ENCODE measurements at places on chromosomes 1 and 21.

- no peak for DNase-seq
Measured at GRCh38 chr1:29409616-29410015, 173.3 kb downstream of the PTPRU start.

DNA sequence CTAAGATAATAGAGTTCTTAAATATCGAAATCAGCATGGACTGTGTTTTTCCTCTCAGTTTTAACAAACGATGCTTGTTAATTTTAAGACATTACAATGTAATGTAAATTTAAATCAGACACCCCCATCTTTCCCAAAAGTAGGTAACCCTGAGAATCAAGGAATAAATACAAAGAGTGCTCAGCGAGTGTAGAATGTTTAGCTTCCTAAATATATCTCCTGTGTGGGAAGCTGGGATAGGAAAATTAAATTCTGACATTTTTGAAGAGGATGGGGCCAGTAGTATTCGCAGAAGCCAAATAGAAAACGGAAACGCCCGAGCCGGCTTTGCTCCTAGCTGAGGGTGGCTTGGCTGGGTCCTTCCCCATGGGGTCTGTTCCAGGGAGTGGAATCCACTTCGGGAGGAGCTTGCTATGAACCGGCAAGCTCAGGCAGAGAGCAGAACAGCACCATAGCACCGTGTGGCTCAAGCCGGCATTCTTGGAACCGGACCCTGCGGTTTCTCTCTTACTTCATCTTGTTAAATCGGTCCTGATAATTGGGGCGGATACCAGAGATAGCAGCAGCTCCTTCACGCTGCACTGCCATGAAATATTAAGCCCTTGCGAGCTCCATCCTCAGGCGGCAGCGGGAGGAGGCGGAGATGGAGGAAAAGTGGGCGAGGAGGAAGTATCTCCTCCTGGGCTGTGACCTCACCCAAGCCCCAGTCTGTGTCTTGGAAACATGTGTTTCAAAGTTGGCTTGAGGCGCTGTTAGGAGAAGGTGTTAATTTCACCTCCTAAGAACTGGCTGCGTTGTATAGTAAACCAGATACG is 24.9 kb downstream of the MAP3K7CL start:
- DNase-seq: no peak

DNA sequence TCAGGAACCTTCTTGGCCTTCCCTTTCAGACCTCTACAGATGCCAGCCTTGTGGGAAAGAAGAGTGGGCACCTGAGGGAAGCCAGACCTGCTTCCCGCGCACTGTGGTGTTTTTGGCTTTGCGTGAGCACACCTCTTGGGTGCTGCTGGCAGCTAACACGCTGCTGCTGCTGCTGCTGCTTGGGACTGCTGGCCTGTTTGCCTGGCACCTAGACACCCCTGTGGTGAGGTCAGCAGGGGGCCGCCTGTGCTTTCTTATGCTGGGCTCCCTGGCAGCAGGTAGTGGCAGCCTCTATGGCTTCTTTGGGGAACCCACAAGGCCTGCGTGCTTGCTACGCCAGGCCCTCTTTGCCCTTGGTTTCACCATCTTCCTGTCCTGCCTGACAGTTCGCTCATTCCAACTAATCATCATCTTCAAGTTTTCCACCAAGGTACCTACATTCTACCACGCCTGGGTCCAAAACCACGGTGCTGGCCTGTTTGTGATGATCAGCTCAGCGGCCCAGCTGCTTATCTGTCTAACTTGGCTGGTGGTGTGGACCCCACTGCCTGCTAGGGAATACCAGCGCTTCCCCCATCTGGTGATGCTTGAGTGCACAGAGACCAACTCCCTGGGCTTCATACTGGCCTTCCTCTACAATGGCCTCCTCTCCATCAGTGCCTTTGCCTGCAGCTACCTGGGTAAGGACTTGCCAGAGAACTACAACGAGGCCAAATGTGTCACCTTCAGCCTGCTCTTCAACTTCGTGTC is 995 bp upstream of the ZBTB48 start:
- no peak for DNase-seq

GRCh38 chr1:245380790-245381535 is 226.2 kb downstream of the KIF26B start:
- no peak for DNase-seq

- DNase-seq: no peak
Measured at GRCh38 chr1:116668277-116668676, 744 bp upstream of the IGSF3 start.

DNA sequence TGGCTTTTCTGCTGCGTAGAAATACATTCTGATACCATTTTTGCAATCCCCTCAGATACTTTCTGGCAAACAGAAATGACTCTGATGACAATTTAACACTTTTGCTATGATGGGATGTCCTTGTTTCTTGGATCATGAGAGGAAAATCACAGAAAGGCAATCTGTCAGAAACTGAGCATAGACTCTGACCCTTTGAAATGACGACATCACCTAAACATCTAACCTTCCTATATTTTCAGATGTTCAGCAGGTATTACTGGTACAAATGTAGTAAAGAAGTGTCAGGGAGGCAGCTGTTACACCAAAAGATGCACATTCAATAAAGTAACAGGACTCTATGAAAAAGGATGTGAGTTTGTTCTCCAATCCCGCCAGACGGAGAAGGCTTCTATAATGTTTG is 13.2 kb downstream of the CLCA1 start:
- DNase-seq: no peak

DNA sequence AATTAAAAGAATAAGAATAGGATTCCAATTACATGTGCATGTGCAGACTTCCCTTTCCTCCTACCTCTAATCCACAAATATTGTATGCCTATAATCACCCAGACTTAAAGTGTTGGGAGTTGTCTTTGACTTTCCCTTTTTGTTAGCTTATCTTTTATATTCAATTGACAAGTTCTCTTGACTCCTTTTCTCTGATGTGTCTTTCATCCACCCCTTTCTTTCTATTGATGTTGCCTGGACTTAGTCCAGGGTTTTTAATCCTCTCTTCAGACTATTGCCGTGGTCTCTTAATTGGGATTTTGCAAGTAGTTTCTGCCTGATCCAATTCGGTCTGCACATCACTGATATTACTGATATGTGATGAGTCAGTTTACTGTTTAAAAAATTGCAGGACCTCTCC is 170.9 kb downstream of the LHX8 start:
- no peak for DNase-seq

DNA sequence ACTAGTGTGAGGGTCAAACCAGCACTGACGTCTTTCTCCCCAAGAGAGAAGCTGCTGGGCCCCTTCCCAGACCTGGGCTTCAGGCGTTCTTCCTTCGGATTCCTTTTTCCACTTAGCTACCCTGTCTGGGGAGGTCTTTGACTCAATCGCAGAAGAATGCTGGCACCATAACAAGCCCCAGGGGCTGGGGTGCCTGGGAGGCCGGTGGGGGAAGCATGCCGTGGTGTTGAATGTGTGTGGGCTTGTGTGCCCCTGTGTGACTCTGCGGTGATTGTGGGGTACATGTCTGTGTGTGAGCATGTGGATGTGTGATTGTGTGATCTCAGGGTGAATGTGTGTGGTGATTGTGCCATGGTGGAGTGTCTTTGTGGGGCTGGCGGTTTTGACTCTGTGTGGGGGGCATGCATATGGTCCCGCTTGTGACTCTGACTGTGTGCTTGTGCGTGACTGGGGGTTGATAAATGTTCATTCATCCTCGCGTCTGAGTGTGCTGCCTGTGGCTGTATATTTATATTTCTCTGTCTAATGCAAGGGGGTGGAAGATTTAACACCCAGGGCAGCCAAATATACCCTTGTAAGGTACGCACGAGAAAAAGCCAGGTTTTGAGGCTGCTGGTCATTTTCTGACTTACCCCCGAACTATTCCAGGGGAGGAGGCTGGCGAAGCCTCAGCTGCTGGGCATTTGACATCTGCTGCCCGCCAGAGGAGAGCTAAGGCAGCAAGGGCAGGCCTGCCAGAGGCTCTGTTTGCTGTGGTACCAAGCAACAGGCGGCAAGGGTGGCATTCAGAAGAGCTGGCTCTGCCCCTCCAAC is 1.1 kb upstream of the SYNC start:
- no peak for DNase-seq

GRCh38 chr1:5936126-5936525 is 56.1 kb downstream of the NPHP4 start:
- no peak for DNase-seq

- DNase-seq: no peak
Measured at GRCh38 chr1:98426092-98426491, 235.4 kb upstream of the SNX7 start.

- no peak for DNase-seq
Measured at GRCh38 chr1:32681999-32682398, 20.6 kb downstream of the SYNC start.

DNA sequence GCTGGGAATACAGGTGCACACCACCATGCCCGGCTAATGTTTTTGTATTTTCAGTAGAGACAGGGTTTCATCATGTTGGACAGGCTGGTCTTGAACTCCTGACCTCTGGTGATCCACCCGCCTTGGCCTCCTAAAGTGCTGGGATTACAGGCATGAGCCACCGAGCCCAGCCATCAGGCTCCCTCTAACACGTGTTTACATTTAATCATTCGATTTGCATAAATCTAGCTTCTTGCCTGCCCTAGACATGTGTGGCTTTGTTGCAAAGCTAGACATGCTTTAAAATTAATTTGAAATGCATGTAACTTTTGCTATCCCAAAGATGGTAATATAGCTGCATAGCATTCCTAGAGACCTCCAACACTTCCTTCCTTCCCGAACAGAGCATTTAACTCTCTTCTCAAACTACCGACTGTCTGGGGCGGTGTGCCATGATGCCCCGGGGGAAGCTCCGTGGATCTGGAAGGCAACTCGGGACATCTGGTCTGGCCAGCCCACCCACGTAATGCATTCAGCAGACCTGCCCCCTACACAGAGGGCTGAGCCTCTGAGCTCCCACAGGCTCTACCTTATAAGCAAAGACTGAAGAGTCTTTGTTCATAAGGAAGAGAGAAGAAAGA is 34.6 kb upstream of the NID1 start:
- DNase-seq: no peak

DNA sequence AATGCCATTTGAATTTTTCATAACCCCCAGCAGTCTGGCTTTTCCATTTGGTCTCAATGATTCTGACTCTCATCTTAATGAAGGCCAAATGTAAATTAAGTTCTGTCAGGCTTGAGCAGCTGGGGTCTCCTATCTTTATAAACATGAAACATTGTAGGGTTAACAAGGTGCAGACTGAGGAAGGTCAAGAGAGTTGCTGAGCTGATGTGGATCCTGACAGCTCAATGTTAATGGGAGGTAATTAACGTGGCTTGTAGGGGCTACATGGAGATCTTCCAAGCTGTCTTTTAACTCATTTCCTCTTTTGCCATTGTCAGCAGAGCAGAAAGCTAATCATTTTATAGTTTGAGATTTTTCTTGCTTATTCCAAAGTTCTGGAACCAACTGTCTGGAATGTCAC is 55.2 kb downstream of the FGGY start:
- DNase-seq: no peak

GRCh38 chr1:56948403-56949023 is 17.3 kb downstream of the C8B start:
- DNase-seq: no peak

DNA sequence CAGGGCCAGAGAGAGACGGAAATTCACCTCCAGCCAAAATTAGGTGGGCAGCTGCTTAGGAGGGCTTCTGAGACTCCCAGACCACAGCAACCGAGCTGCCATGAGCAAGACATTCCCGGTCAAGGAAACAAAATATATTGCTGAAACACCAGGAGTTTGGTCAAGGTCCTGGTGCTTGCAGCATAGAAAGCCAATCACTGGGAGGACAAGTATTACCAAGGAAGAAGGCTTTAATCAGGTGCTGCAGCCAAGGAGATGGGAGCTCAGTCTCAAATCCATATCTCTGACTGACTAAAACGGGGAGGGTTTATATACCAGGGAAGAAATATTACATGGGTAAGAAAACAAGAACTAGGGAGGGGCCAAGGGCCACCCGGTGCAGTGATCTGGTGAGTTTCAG is 18.8 kb upstream of the TMEM125 start:
- no peak for DNase-seq

DNA sequence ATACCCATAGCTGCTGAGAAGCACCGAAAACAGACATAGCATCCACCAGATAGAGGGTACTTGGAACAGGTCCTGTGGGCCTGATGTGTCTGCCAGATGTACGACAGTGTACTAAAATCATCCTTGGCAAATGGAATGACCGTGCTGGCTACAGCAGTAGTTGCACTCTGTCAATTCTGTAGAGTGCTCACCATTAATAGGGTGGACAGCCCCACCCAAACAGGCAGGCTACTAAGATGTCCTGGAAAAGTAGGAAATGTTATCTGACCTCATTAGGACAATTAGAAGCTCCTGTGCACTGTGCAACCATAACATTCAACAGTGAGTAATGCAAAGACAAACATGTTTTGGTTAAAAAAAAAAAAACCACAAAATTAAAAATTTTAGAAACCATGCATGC is 106.2 kb downstream of the PTPN14 start:
- DNase-seq: no peak

- DNase-seq: no peak
Measured at GRCh38 chr1:225946803-225947202, 5.8 kb upstream of the LEFTY2 start.

GRCh38 chr1:8597455-8597854 is 220.0 kb downstream of the RERE start:
- DNase-seq: no peak

- no peak for DNase-seq
Measured at GRCh38 chr1:225998560-225999226, 450 bp downstream of the SDE2 start.

GRCh38 chr1:201590474-201590873 is 51.5 kb downstream of the NAV1 start:
- DNase-seq: no peak

DNA sequence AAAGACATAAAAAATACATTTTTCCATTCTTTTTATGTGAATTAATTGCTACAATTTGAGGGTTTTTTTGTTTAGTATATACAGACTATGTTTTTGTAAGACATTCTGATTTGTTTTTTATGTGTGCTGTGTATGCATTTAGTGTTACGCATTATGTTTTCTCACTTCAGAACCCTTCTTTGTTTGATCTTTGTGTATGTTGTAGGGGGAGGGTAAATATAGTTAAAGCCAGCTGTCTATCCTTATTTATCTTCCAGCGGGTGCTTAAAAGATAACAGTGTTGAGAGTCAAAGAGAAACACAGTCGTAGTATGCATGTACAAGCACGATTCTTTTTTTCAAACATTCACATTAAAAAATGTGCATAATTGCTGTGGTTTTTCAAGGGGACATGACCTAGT is 97.5 kb upstream of the KIAA1614 start:
- no peak for DNase-seq

DNA sequence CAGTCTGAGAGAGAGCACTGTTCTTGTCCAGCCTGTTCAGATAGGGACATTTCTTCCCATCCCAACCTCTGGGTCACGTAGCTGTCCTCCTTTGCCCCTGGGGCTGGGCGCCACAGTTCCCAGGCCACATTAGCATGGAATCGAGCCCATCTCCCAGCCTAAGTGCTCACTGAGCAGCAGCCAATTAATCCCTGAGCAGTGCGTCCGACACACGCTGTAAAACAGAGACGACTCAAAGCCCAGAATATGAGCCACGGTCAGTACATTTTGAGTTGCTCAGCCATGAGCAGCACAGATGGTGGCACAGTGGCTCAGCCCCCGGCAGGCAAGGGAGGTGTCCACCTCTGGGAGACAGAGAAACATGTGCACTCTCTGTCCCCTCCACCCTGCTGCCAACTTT is 267.4 kb downstream of the NPHP4 start:
- no peak for DNase-seq

GRCh38 chr1:203619091-203619780 is 7.4 kb upstream of the ATP2B4 start:
- no peak for DNase-seq

Measured in activated naive CD4-positive, alpha-beta T cell (primary cell).